Tongue (tissue), 3 donors: ENCODE measurements at places on chromosomes 13 and 19. TPM values are rescaled to one million over a fixed set of nuclear protein-coding genes. Genes with fewer than 3 reads are reported as not detected.
A peak's percentile ranks its signal among the peaks of the same experiment; 100 is the strongest.

INSL3 gene
- total RNA-seq, result not detected

DNA sequence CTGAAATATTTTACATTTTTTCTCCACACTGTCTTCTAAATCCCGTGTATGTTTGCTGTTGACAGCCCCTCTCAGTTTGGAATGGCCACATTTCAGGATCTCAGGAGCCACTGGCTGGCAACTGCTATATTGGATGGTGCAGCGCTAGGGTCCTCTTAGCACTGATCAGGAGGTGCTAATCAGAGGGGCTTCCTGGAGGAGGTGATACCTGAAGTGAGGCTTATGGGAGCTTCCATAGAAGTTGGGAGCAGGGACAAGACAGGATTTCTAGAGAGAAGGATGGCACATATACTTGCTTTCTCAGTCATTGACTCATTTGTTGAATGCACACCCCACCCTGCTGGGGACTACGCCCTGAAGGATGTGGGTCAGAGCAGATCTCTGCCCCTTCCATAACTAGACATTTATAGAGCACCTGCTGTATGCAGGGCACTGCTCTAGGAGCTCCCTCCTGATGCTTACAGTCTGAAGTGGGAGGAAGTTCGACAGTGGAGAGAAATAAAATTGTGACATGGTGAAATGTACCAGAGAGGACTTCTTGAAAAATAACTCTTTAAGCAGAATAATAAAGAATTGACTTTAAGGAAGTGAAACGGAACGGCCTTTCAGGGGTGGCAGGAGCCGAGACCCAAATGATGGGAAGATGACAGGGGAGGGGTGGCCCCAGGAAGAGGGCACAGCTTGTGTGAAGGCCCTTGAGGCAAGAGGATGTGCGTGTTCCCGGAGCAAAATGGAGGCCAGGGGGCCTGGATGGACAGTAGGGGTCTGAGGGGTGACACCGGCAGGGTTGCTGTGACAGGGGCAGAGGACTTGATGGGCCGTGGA, 13.1 kb downstream of the AP2A1 start:
- DNase-seq, result no peak

GRCh38 chr13:42078128-42078808, 29.8 kb downstream of the DGKH start:
- DNase-seq, result no peak

GRCh38 chr19:57171551-57172081, 4.3 kb upstream of the DUXA start:
- DNase-seq, result peak; percentile 66

- DNase-seq, result no peak
Measured at GRCh38 chr19:39833160-39833463, 850 bp downstream of the DYRK1B start.

GRCh38 chr13:90926459-90926858, 421.0 kb upstream of the MIR17HG start:
- no peak for DNase-seq

NPAS1 gene
- total RNA-seq, result not detected

DNA sequence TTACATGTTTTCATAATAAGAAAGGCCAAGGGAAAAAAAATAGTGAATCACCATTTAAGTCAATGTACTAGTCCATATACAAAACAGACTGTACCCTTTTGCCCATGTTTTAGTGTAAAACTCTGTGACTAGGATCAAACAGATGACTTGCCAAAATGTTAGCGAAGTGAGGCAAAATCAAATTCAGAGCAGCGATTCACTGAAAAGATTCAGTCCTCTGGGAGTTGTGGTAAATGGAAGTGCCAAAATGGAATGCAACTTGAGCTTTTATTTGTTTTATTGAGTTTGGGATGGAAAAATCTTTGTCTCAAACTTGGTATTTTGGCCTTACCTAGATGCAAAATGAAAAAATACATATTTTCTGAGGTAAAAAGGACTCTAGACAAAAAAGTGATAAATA, 9.1 kb downstream of the CDADC1 start:
- peak; percentile 41 for DNase-seq

GRCh38 chr13:61162636-61163035, 253.0 kb downstream of the PCDH20 start:
- peak; percentile 7 for DNase-seq

IL27RA gene
- 4.3 TPM for total RNA-seq

DNA sequence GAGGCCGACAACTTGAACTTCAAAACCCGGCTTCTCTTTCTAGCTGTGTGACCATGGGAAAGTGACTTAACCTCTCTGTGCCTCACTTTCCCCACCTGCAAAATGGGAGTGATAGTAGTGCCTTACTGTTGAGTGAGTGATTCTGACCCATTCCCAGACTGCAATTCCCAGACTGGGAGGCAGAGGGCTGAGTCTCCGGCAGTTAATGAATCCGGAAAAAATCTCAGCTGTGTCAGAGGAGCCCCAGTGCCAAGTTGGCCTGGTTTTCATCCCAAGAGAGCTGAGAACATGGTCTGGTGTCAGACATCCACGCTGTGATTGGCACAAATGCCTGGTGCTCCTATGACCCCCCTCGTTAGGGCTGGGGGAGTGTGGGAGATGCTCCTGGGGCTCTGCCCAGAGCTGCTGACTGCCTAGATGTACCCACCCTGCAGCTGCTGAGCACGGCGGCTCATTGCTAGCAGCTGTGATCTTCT, 50.0 kb downstream of the PIN1 start:
- peak; percentile 98 for DNase-seq

- no peak for DNase-seq
Measured at GRCh38 chr19:18587962-18588610, 512 bp upstream of the REX1BD start.

DNA sequence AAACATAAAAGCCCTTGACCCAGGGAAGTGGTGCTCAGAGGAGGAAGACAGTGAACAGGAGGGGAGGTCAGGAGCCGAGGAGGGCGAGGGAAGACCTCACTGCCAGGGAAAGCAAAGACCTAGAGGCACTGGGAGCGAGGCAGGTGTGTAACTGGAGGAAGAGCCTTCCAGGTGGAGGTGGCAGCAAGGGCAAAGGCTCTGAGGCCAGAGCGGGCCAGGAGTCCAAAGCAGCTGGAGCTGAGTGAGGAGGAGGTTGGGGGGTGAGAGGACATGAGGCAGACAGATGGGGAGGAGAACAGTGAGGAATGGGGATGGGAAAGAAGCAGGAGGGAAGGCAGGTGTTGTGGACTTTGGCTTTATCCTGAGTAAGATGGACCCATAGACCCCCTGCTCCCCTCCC, 3.7 kb downstream of the UPK1A start:
- DNase-seq, result no peak

DNA sequence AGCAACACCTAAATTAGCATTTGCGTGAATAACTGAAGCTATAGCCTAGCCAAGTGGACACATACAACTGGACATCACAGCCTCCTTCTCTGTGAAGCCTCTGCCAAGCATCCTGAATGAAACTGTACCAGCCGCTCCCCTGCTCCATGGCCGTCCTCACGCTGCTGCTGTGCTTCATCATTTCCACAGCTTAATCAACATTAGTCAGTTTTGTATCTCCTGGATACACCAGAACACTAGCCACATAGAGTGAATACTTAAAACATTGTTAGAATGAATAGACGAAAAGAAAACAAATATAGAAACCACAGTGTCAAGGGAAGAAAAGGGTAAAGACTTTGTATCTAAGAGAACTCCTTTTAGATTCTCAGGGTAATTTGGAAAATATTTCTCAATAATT, 1526.9 kb downstream of the EFNB2 start:
- no peak for DNase-seq

DNA sequence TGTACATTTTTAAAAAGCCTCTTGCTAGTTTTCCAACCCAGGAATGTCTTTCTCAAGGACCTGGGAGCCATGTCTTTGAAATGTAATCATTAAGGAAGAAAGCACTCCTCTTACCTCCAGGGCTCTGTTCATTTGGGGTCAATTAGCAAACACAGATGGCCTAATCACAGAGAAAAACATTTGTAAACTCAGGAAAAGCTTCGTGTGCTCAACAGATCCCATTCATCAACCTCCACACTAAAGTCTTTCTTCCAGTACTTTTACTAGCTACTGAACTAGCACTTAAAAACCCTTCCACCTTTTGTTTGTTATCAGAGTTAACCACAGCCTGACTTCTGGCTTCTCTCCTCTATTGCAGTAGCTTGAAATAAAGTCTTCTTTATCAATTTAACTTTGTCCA, 441.4 kb downstream of the PCDH20 start:
- DNase-seq, result no peak

ACP7 gene
- not detected for total RNA-seq

- DNase-seq, result peak; percentile 67
Measured at GRCh38 chr13:101919541-101920181, 467.2 kb downstream of the ITGBL1 start.

- DNase-seq, result no peak
Measured at GRCh38 chr13:77519808-77520207, 15.7 kb upstream of the SCEL start.

DNA sequence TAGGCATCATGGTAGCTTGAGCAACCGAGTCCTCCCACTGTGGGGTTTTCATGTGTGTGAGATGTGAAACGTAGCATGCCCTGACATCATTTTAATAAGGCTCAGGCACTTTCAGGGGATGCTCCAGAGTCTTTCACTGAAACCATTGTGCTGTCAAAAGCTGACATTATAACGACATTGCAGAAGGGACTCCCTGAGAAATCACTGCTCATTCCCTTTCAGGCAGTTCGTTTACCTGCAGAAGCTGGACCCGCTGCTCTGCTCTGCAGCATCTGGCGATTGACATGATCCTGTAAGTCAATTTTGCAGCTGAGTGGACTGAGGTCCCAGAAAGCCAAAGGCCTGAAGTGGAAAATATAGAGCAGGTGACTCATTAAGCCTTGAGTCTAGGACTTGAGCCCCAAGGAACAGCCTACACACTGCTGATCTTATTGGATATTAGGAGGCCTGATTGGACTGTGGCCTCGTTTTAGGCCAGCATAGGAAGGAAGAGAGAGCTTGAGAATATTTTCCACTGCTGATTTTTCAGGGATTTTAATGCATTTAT, 54.0 kb upstream of the CNMD start:
- no peak for DNase-seq

C19orf67 gene
- total RNA-seq, result not detected

DNA sequence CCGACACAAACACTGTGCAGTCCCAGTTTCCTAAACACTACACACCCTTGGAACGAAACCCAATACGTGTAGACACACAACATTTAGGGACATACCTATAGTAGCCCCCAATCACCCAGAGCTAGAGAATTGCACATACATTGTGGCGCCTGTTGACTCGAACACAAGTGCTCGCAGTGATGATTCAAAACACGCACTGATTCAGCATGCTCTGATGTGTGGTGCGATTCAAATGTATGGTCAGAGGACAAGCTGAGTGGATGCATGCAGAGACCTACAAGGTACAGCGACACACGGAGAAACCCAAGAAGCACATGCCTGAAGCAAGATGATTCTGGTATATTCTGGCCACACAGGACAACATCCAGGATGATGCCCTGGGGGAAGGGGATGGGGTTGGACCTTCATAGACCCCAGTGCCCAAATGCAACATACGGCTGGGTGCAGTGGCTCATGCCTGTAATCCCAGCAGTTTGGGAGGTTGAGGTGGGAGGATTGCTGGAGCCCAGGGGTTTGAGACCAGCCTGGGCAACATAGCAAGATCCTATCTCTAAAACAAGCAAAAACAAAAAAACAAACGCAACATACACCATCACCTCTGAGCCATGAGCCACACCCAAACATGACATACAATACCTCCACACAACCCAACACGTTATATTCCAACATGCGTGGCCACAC, 997 bp upstream of the KCNN4 start:
- no peak for DNase-seq

DNA sequence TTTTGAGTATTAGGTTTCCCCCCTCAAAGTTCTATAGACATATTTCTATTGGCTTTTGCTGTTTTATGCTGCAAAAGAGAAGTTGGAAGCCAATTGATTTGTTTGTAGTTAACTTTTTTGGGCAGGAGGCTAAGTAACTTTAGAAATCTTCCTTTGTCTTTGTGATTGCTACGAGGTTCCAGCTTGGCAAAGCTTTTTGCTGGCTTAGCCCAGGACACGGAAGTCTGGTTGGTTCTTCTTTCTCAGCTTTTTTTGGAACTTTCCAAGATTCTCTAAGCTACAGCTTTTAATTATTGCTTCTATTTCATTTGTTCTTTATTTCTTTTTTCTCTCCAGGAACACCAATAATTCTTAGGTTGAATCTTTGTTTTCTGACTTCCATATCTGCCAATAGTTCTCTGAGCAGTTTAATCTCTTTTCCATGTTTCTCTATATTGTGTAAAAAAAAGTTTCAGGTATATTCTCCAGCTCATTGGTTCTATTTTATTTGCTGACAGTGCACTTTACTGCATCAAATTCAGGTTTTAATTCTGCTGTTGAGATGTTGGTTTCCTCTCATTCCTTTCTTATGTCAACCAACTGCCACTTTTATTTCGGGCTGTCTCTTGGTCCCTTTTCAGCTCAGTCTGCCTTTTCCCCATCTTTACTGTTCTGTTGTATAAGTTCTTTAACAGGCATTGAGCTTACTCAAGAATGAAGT, 27.8 kb downstream of the MBNL2 start:
- DNase-seq, result no peak

GRCh38 chr19:18205200-18205892, 1.5 kb upstream of the RAB3A start:
- DNase-seq, result peak; percentile 92

DNA sequence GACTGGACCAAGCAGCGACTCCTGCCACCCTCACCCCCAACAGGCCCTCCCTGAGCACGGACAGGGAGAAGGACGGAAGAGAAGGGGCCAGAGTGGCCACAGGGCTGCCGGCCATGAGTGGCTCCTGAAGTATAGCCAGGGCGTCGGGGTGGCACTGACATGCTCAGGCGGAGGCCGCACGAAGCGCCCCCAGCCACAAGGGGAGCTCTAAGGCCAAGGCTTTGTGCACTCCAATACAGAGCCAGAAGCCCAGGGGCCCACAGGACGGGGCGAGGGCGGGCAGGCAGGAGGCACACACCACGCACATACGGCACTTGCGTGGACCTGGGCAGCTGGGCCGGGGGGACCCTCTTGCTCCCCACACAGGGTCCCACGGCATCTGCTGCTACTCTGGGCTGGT, 52.0 kb downstream of the KLF2 start:
- DNase-seq, result no peak

- DNase-seq, result no peak
Measured at GRCh38 chr19:5851302-5851701, at the start of gene FUT3. Gene FUT3, minus strand, starts transcription at chr19:5851449.

- no peak for DNase-seq
Measured at GRCh38 chr13:44096901-44097300, 217.2 kb downstream of the LACC1 start.

DNA sequence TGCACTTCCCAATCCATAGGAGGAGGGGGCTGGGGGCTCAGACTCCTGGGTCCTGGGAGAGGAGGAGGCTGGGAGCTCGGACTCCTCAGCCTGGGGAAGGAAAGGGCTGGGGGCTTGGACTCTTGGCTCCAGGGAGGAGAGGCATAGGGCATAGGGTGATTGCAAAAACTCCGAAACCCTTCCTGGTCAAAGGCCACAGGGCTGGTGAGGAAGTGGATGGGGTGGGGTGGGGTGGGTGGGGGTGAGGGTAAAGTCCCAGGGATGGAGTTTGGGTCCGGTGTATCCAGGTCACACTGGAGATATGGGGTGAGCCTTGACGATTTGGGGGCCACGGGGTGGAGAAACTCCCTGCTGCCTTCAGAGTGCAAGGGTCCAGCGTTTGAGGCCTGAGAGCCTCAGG, 2.8 kb downstream of the MYH14 start:
- no peak for DNase-seq
